ENCODE measurements at places on chromosomes 4 and X. TPM values are rescaled to one million over a fixed set of nuclear protein-coding genes. Genes with fewer than 3 reads are reported as not detected.

DNA sequence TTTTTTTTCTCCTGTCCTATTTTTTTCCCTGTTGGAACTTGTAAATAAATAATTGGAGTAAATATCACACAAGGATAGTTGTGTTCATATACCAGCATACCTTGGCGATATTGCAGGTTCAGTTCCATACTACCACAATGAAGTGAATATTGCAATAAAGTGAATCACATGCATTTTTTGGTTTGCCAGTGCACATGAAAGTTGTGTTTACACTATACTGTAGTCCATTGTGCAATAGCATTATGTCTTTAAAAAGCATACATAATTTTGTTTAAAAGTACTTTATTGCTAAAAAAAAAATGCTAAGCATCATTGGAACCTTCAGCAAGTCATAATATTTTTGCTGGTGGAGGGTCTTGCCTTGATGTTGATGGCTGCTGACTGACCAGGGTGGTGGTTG, 88.6 kb downstream of the GSTCD start:
- no peak for DNase-seq

DNA sequence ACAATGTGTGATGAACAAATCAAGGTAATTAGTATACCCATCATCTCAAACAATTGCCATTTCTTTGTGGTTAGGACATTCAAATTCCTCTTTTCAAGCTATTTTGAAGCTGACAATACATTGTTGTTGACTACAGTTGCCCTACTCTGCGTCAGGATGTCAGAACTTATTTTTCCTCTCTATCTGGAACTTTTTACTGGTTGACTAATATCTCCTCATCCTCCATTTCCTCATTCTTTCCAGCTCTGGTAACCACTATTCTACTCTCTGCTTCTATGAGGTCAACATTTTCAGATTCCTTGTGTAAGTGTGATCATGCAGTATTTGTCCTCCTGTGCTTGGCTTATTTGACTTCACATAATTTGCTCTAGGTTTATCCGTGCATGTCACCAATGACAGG, 240.5 kb upstream of the HS3ST1 start:
- no peak for DNase-seq

DNA sequence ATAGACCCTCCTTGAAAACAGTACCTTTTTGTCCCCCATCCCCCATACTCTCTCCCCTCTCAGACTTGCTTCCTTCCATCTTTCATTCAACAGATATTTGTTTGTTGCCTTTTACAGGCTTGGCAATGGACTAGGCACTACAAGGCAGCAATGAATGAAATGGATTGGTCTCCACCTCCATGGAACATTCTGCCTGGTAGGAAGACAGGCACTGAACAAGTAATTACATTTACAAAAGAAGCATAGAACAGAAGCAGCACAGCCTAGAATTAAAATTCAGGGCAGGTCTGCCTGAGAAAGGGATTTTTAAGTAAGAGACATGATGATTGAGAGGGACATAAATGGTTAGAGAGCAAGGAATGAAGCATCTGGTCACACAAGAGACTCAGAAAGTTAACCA, 346.1 kb downstream of the GRXCR1 start:
- DNase-seq: no peak

GRCh38 chr4:8267077-8267476, 2.5 kb upstream of the HTRA3 start:
- DNase-seq: peak; percentile 76

DNA sequence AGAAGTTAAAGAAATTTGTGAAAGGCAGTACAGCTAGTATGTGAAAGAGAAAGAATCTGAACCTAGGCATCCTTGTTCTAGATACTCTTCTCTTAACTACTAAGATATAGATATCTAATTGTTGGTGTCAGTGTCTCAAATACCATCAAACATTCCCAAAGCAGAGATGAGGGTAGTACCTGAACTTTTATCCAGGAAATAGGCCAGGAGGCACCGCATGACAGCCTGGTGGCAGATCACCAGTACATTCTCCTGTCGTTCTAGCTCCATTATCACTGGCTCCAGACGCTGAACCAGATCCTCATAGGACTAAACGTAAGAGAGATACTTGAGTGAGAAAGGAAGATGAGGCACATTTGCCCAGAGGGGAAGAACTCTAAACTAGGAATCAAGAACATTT, 16.8 kb downstream of the TRO start:
- DNase-seq: no peak

GRCh38 chr4:4853371-4853823, 6.1 kb upstream of the MSX1 start:
- DNase-seq: no peak

DNA sequence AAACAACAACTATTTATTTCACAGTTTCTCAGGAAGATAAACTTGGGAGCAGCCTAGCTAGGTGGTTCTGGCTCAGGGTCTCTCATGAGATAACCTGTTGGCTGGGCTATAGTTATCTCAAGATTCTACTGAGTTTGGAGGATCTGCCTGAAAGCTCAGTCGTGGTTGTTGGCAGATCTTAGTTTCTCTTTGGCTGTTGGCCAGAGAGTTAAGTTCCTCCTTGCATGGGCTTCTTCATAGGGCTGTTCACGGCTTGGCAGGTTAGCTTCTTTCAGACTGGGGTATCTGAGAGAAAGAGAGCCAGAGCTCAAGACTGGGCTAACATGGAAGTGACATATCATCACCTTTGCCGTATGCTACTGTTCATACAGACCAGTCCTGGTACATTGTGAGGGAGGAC, 28.7 kb downstream of the SEC24B start:
- no peak for DNase-seq

GRCh38 chr4:6345096-6345830, 75.6 kb downstream of the WFS1 start:
- peak; percentile 26 for DNase-seq

DNA sequence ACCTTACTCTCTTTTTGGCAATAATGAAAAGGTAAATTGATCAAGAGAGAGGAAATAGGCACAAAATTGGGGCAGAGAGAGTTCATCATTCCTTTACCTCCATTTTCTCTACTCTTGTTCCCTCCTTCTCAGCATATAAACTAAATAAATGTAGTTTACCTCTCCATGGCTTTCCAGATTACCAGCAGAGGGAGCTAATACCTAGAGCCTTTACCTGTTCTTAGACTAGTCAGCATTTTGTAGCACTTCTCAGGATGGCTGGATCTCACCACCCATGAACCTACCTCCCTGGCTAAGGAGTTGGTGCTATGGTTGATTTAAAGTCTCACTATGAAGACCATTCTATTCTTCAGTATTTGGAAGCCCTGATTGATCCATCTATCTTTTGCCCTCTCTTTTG, 15.7 kb downstream of the OFD1 start:
- no peak for DNase-seq

- peak; percentile 88 for DNase-seq
Observed at GRCh38 chrX:154526901-154527675, 11.1 kb upstream of the FAM3A start.

DNA sequence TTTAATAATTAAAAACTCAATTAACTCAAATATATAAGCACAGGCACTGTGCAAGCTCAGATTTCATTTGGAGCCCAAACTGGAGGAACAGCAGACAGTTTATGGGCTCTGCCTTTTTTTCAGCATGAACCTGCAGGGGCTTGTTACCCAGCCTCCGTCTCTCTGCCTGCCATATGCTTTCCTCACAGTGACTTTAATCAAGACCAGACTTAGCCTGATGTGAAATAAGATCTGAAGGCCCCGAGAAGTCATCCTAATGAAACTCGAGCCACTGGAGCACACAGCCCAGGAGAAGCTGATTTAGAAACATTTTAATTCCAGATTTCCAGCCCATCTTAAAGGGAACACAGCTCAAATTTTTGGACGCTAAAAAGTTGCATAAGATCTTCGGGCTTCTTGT, 55.6 kb downstream of the SPATA18 start:
- no peak for DNase-seq

GRCh38 chr4:165326831-165327210, 648 bp upstream of the MSMO1 start:
- DNase-seq: no peak

DNA sequence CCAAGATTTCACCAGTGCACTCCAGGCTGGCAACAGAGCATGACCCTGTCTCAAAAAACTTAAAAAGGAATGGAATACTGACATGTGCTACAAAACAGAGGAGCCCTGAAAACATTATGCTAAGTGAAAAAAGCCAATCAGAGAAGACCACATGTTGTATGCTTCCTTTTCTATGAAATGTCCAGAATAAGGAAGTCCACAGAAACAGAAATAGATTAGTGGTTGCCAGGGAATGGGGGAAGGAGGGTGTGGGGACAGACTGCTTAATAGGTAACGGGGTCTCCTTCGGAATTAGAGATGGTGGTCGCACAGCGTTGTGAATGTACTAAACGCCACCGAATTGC, 30.1 kb upstream of the KIAA0232 start:
- no peak for DNase-seq

- DNase-seq: no peak
Observed at GRCh38 chr4:17595471-17596005, 18.5 kb downstream of the LAP3 start.

DNA sequence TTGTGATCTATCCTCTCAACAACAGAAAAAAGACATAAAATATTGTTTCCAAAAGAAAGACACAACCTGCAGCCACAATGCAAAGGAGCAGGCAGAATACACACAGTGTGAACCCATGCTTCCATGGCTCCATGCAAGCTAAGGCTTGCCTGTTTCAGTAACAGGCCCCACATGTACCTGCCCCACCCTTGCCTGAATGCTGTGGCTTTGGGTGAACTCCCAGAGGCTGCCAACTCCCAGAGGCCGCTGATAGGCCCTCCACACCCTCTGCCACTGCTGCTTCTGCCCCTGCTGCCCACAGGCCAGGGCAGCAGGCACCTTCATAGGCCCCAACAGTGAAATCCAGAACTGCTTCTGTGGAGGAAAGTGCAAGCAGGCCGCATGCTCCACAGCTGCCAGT, 313.9 kb downstream of the CHIC1 start:
- no peak for DNase-seq

DNA sequence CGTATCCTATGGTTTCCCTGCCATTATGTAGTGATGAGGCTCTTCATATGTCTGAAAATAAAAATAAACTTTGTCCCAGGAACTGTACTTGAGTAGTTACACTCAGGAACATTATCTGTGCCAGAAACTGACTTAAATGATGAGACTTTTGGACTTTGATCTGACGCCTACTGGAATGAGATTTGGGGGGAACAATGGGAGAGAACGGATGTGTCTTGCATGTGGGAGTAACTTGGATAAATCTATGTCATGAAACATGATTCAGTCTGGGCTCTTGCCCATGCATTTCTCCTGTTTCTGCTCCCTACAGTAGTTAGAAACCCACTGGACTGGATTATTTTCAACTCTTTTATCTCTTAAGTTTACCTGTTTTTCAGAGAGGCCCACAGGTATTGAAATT, 2351.4 kb downstream of the PCDH7 start:
- no peak for DNase-seq

- DNase-seq: no peak
Observed at GRCh38 chrX:29926056-29926455, 289.3 kb upstream of the MAGEB2 start.

- no peak for DNase-seq
Observed at GRCh38 chr4:69760455-69760854, at the start of gene SULT1B1. SULT1B1 (minus strand) TSS chr4:69760620; CDS start chr4:69755217, 5,403 bp downstream.

GRCh38 chrX:11504234-11504633, 161.5 kb downstream of the ARHGAP6 start:
- no peak for DNase-seq

GRCh38 chr4:69600013-69600412, 39.4 kb downstream of the UGT2A2 start:
- no peak for DNase-seq

- no peak for DNase-seq
Observed at GRCh38 chr4:14874990-14875389, 127.3 kb upstream of the CPEB2 start.

DNA sequence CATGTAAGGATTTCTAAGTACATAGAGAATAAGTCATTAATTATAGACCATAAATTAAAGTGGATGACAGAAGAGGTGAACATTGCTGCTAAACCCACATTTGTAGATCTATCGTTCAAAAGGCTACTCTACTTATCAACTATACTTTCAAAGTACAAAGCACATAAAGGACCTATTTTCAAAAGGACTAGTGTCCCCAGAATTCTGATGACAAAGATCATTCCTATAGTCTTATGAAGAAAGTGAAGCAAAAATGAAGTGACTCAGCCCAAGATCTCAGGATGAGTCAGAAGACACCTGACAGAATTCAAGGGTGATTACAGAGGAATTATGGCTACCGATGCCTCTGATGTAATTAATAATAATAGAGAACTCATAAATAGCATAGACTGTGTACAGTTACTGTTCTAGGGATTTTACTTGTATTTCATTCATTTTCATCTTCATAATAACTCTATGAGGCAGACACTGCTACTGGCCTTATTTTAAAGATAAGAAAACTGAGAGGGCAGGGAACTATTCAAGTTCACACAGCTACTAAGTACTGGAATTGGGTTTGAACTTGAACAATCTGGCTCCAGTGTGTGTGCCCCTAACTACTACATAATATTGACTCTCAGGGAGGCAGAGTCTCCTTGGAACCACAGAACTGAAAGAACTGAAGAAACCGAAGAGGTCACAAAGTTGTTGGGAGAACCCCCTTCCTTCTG, 17.1 kb downstream of the USP46 start:
- DNase-seq: no peak

DNA sequence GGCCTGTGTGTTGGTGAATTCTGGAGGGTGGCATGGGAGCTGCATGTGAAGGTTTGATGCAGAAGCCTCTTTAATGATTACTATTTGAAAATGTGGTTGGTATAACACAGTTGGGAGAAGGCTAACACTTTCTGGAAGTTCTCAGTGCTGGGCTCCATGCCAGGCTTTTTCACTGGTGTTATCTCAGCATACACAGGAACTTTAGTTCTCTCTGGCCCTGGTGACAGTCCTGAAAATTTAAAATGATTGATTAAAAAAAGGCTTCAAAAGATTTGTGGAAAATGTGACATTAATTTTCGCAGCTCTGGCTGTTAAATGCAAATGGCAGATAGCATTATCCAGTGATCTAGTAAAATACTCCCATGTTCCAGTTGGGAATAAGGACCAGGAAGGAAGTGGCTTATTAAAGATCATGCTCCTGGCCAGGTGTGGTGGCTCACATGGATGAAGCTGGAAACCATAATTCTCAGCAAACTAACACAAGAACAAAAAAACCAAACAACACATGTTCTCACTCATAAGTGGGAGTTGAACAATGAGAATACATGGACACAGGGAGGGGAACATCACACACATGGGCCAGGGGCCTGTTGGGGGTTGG, 36.6 kb downstream of the DIPK2B start:
- DNase-seq: no peak

GRCh38 chrX:105191878-105192277, 28.6 kb downstream of the TEX13A start:
- no peak for DNase-seq

GRCh38 chr4:171794528-171794927, 18.7 kb upstream of the GALNTL6 start:
- DNase-seq: no peak

TMPRSS11E gene
- not detected for total RNA-seq

COL4A6 gene
- 7.2 TPM for total RNA-seq

TAF7L gene
- not detected for total RNA-seq

ETDC gene
- not detected for total RNA-seq

RHOXF1 gene
- total RNA-seq: 0.69 TPM

GPAT3 gene
- total RNA-seq: 5.1 TPM

RAB9B gene
- total RNA-seq: 7.9 TPM

ZBTB49 gene
- total RNA-seq: 7.4 TPM

PPBP gene
- 8.4 TPM for total RNA-seq

ODAPH gene
- total RNA-seq: not detected

All from aorta (tissue), 5 donors.